SK-MEL-5 (cell line): ENCODE measurements at places on chromosomes 3 and 15.

GRCh38 chr3:198070871-198071270, 110.9 kb downstream of the LMLN start:
- DNase-seq, result no peak

- DNase-seq, result no peak
These were observed 66.4 kb downstream of the LMCD1 start for GRCh38 chr3:8567784-8568575.

- no peak for DNase-seq
These were observed 312.2 kb upstream of the SLCO3A1 start for GRCh38 chr15:91541286-91541685.

GRCh38 chr3:167895684-167896083, 160.2 kb downstream of the SERPINI1 start:
- DNase-seq, result no peak

- DNase-seq, result no peak
These were observed 40.1 kb upstream of the SEMA4B start for GRCh38 chr15:90160781-90161727.

DNA sequence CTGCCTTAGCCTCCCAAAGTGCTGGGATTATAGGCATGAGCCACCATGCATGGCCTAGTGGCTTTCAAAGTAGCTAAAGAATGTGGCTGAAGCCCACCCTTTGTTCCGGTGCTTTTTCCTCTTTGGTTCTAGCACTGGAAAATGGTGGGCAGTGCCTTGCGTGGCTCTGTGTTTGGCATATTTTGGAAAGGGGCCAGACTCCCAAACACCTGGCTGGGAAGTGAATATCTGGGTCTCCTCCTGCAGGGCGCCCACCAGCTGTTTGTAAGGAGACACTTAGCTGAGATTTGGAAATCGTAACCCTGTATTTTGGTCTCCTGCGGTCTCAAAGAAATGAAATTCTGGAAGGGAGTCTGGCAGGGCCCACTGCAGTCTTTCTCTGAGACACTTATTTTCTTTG, 336.4 kb downstream of the IL20RB start:
- DNase-seq, result no peak

- DNase-seq, result no peak
These were observed 147.8 kb upstream of the KCNMB2 start for GRCh38 chr3:178388473-178388872.

DNA sequence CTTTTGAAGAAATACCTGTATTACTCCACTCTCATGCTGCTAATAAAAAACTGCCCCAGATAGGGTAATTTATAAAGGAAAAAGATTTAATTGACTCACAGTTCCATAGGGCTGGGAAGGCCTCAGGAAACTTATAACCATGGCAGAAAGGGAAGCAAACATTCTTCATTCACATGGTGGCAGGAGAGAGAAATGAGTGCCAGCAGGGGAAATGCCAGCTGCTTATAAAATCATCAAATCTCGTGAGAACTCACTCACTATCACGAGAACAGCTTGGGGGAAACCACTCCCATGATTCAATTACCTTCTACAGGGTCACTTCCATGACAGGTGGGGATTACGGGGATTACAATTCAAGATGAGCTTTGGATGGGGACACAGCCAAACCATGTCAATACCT, 18.7 kb downstream of the MFSD1 start:
- DNase-seq, result no peak

GRCh38 chr3:78201091-78201490, 1161.2 kb downstream of the ROBO2 start:
- no peak for DNase-seq

- no peak for DNase-seq
These were observed 183.9 kb downstream of the TPRG1 start for GRCh38 chr3:189355481-189356201.

DNA sequence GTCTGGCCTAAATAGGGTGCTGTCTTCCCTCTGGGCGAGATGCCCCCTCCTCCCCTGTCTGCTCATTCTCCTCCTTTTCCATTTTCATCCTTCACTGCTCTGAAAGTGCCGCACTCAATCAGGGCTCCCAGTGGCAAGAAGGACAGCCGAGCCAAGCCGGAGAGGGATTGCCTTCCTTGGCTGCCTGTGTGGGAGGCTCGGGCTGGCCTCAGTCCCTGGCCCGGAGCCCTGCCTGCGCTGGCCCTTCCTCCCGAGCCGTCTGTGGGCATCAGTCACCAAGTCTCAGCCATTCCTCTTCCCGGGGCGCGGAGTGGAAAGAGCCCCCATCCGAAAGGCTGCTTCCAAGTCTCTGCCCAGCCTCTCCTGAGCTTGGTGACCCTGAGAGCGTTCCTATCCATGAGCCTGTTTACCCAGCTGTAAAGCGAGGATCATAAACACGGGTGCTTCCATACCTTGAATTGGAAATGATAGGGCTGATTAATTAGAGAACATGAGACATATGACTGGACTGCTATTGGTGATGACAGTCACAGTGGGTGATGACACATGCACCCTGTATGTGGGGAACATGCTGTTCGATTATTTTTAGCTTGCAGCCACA, 59.1 kb upstream of the TLE3 start:
- no peak for DNase-seq

DNA sequence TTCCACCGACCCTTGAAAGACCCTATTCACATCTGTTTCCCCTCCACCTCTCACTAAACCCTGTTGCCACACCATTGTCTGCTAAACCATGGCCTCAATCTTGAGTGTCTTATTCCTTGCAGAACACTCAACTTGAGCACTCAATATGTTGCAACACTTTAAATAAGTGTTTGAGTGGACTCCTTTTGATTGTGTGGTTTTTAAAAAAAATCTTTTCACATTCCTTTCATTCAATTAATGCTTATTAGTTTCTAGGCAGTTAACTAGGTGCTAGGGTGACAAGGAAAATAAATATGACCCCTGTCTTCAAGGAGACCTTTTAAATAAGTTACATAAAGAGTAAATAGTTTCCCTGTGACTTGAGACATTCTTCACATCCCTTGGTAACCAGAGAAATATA, 13.3 kb upstream of the HHLA2 start:
- DNase-seq, result no peak

DNA sequence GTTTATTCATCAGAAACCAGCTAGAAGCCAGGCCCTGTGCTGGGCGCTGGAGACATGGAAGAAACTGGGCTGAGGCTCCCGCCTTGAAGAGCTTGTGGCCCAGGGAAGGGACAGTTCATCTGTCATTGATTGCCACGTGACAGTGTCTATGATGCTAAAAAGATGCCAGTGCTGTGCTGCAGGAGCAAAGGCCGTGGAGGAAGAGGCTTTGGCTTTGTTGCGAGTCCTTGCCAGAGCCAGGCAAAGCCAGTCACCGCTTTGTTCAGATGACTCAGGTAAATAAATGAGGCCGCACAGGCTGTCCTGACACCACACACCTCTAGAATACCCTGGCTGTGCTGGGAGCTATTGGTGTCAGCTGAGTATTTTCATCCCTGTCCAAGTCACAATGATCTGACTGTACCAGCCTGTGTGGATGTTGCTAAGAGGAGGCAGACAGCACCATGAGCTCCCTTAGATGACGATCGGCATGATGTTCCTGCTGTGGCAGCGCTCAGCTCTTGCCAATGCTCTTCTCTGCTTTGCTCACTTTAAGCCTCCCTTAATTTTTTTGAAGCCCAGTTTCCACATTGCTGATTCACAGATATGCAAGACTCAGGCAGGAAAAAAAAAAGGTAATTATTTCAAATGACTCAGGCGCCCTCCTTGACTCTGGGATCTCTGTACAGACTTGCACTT, 77.5 kb downstream of the CCNL1 start:
- DNase-seq, result no peak

DNA sequence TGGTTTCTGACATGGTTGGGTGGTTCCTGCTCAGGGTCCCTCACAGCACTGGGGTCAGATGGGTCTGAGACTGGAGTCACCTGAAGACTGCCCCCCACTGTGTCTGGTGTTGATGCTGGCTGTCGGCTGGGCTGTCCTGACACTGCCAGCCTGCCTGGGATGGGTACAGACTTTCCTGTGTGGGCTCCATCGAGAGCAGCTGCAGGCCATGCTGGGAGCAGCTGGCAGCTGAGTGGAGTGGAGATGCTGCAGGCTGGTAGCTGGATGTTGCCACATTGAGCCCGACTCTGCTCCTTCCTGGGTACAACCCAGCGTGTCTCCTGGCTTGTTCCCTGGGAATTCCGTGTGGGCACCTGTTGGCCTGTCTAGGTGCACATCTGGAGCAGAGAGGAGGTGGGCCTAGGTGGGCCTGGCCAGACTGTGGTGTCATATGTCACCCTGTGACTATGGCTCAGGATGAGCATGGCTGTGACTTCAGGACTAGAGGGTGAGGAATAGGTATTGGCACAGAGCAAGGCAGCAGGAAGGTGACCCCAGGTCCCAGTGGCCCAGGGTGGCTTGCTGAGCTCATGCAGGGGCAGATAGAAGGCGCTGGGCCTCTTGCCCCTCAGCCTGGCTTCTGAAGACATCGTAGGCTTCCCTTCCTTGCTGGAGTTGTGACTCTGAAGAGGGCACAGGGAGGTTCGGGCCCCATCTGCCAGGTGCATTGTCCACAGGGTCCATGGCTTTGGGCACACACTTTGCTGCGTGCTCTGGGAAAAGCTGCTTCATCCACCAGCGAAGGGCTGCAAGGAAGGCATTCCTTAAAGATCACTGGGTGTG, 40.0 kb upstream of the PRR23E start:
- DNase-seq, result no peak

DNA sequence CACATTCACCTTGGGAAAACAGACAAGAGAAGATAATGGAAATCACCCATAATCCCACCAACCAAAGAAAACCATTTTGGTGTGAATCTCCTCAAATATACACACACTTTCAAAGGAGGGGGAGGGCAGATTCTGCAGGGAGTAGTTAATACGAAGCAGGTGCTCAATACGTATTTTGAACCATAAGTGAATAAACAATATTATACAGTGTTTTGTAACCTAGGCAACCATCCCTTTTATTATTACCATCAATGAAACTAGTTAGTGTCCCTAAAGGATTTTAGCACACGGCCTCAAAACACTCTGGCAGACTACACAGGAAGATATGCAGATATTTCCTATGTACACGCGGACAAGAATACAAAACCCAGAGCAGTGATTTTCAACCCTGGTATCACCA, 6.1 kb downstream of the OSBPL10 start:
- DNase-seq, result no peak

DNA sequence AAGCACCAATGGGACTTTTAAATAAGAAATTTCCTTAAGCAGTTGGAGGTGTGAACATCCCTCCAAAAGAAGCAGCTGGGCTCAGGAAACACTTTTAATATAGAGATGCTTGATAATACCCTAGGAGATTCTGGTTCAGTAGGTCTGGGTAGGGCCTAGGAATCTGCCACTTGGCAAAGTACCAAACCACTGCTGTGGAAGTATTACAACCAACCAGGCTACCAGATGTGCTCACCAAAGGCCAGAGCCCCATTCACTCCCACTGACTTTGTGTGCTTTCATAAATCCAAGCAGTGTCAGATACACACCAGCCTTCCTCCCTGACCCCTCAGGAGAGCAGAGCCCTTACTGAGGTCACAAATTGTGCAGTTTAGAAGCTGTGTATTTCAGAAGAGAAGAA, 162.6 kb downstream of the CCNL1 start:
- DNase-seq, result no peak

- no peak for DNase-seq
These were observed at the start of gene CPLX3 for GRCh38 chr15:74826364-74826819. Gene CPLX3 (plus strand): TSS chr15:74826627. CDS start chr15:74826704, 77 bp downstream.

- no peak for DNase-seq
These were observed 563.5 kb downstream of the EDEM1 start for GRCh38 chr3:5750874-5751640.

GRCh38 chr15:49199666-49200065, 29.6 kb downstream of the GALK2 start:
- no peak for DNase-seq

DNA sequence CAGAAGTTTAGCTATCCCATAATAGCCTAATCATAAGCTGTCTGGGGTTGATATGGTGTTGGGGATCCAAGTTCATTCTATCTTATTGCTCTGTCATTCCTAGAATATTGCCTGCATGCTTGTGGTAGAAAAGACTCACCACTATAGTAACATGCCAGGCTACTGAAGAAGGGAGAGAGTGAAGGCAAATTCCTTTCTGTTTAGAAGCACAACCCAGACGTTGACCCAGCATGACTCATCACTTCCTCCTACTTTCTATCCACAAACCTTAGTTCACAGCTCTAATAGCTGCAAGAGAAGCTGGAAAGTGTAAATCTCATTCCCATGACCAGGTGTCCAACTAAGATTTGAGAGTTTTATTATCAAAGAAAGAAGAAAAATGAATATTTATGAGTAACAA, 57.8 kb upstream of the NMD3 start:
- peak; percentile 9 for DNase-seq

GRCh38 chr3:47011371-47011770, 31.9 kb downstream of the NBEAL2 start:
- DNase-seq, result no peak

DNA sequence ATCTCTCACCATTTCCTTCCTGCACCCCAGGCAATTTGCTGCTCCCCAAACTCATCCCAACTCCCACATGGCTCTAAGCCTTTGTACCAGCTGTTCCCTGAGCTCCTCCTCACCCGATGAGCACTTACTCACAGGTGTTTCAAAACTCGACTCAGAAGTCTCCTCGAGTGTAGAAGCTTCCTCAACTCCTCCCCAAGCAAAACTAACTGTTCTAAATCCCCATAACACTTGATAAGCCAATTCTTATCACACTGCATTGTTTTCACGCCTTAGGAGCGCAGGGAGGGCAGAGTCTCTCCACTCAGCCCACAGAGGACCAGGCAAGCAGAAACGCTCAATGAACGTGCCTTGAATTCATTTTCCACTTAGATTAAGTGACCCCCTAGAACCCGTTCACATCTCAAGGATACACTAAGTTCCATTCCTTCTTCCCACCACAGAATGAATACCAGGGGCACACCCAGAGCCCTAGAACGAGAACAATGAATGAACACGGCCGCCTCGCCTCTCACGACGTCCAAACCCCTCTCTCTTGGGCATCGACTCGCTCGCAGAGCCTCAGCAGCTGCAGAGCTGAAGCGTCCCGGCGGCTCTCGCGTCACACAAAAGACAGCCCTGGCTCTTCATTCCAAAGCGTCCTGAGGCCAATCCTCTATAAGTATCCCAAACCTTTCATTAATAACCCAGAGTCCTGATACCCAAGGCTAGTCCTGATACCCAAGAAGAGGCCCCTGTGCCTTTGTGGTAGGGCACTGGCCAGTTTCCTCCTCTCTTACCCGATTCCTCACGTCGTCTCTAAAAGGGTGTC, 1.1 kb downstream of the RAF1 start:
- DNase-seq, result no peak

- no peak for DNase-seq
These were observed 875.4 kb downstream of the ROBO2 start for GRCh38 chr3:77915336-77915735.

GRCh38 chr15:64990168-64990470, 405 bp upstream of the SPG21 start:
- DNase-seq, result no peak

- no peak for DNase-seq
These were observed 167.1 kb downstream of the ARRDC4 start for GRCh38 chr15:98127586-98127985.

- DNase-seq, result no peak
These were observed 41.1 kb downstream of the VGLL3 start for GRCh38 chr3:86949850-86950249.

DNA sequence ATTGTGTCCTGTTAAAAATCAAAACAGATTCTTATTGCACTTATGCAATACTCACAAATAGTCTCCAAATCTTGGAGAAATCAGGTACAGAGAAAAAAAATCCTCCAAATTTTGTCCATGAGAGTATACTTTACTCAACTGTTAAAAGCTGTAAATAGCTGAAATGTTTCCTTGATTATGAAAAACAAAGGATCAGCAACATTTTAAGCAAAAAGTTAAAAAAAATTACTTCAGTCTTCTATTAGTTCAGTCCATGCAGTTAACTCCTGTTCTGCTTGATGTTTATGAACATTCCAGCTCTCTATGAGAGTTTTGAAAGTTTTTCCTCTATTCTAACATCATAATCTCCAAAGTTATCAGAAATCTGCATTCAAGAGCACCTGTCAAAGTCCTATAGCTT, 22.8 kb upstream of the ZNF80 start:
- no peak for DNase-seq
